ENCODE measurements at places on chromosomes 5 and 9. TPM values are rescaled to one million over a fixed set of nuclear protein-coding genes. Genes with fewer than 3 reads are reported as not detected.

Gene FER
- 3.2 TPM for polyA plus RNA-seq

Gene MARCHF3
- polyA plus RNA-seq = 2.4 TPM

Gene LAMC3
- 1.2 TPM for polyA plus RNA-seq

Gene SPINK1
- polyA plus RNA-seq = 5.3 TPM

Gene GPR107
- polyA plus RNA-seq = 12.2 TPM

Gene NR4A3
- 0.33 TPM for polyA plus RNA-seq

Gene IFNA6
- not detected for polyA plus RNA-seq

Gene KIAA0825
- polyA plus RNA-seq = 0.38 TPM

Gene LCN15
- not detected for polyA plus RNA-seq

Gene GMCL2
- polyA plus RNA-seq = not detected

Gene PLAC8L1
- polyA plus RNA-seq = 0.22 TPM

Gene SMIM33
- polyA plus RNA-seq = 0.02 TPM

Gene CCNO
- 1.2 TPM for polyA plus RNA-seq

Gene PLEKHG4B
- 0.16 TPM for polyA plus RNA-seq

Gene TEX48
- polyA plus RNA-seq = not detected

Gene PCDHB13
- 0.29 TPM for polyA plus RNA-seq

Gene CRHBP
- 0.19 TPM for polyA plus RNA-seq

Gene ADAMTS6
- polyA plus RNA-seq = 0.16 TPM

Gene CER1
- not detected for polyA plus RNA-seq

Gene SEMA5A
- polyA plus RNA-seq = 1.9 TPM

Gene OMD
- 1.1 TPM for polyA plus RNA-seq

Gene MEIKIN
- 0.12 TPM for polyA plus RNA-seq

Gene MARCHF11
- not detected for polyA plus RNA-seq

Gene ABL1
- polyA plus RNA-seq = 19.0 TPM

Gene SLC46A2
- polyA plus RNA-seq = 1.6 TPM

Gene ACTBL2
- polyA plus RNA-seq = not detected

Gene LYSMD3
- 4.9 TPM for polyA plus RNA-seq

Gene PDZD2
- 6.6 TPM for polyA plus RNA-seq

Gene GPR21
- 0.20 TPM for polyA plus RNA-seq

Gene SLC6A18
- polyA plus RNA-seq = not detected

Gene SV2C
- polyA plus RNA-seq = 0.22 TPM

Gene RGS7BP
- polyA plus RNA-seq = 0.02 TPM

Gene NRARP
- polyA plus RNA-seq = 1.6 TPM

Gene FAM151B
- polyA plus RNA-seq = 0.83 TPM

Gene ALDH7A1
- 71.9 TPM for polyA plus RNA-seq

Gene RNF183
- 2.3 TPM for polyA plus RNA-seq

Gene HINT1
- 299 TPM for polyA plus RNA-seq

Gene TLR4
- polyA plus RNA-seq = 0.47 TPM

Gene LEAP2
- polyA plus RNA-seq = 0.73 TPM

Gene SOWAHA
- polyA plus RNA-seq = 0.07 TPM

Gene LECT2
- not detected for polyA plus RNA-seq

Gene TMEM141
- 85.2 TPM for polyA plus RNA-seq

Gene CETN3
- polyA plus RNA-seq = 21.0 TPM

Gene MRPS2
- polyA plus RNA-seq = 40.8 TPM

Gene PHYHD1
- 19.8 TPM for polyA plus RNA-seq

Gene ZNF618
- polyA plus RNA-seq = 1.0 TPM

Gene FAM221B
- not detected for polyA plus RNA-seq

Measured in esophagus (tissue), 2 donors.